ENCODE measurements at places on chromosomes 1 and 21. TPM values are rescaled to one million over a fixed set of nuclear protein-coding genes. Genes with fewer than 3 reads are reported as not detected.

DNA sequence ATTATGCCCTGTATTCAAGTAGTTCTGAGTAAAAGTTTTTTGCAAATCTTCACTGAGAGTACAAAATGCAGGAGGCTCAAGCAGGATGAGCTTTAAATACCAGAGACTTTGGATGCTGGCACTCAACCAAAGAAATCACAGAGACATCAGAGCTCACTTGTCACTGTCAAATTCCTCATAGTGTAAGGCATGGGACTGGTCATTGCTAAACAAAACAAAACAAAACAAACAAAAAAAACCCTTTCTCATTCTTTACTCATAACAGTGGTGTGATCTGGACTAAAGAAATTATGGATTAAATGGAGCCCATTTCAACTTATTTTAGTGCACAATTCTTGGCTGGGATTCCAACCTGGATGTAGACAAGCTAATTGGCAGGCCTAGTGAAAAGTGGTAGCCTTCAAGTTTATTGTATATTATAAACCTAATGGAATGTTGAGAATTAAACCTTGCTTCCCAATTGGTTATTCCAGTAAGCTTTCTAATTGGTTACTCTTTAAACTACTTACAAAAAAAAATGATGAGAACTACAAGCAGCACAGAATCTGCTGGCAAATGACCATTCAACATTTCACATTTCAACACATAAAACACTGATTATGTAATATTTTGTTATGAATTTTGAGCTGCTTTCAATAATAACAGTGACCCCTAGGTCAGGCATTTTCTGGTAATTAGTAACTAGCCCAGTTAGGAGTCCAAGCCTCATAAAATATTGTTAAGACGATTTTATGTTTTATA lies 30.6 kb upstream of the NEK7 start:
- H3K4me1 ChIP-seq = no peaks in the 10 kb centered on the region
- no peak overlapping the region for H3K4me3 ChIP-seq
- DNase-seq = no peak
- H3K27ac ChIP-seq = no peak overlapping the region
- no peaks in the 10 kb centered on the region for H3K27me3 ChIP-seq

NMNAT2 gene
- 1.00 TPM for total RNA-seq

SLC25A34 gene
- 0.68 TPM for total RNA-seq

VHLL gene
- not detected for total RNA-seq

DNA sequence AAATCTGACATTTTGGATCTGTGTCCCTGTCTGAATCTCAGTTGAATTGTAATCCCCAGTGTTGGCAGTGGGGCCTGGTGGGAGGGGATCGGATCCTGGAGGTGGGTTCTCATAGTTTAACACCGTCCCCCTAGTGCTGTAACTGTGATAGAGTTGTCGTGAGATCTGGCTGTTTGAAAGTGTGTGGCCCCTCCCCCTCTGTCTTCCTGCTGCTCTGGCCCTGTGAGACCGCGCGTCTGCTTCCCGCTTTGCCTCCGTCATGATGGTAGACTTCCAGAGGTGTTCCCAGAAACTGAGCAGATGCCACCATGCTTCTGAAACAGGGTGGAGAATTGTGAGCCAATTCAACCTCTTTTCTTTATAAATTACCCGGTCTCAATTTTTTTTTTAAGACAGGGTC lies 25.0 kb downstream of the AGPAT3 start:
- H3K4me1 ChIP-seq = peaks cover 10% of the 10 kb centered on the region
- no peak overlapping the region for H3K27ac ChIP-seq
- no peaks in the 10 kb centered on the region for H3K27me3 ChIP-seq
- no peak for DNase-seq
- no peak overlapping the region for H3K4me3 ChIP-seq

CHRM3 gene
- 5.5 TPM for total RNA-seq

DNA sequence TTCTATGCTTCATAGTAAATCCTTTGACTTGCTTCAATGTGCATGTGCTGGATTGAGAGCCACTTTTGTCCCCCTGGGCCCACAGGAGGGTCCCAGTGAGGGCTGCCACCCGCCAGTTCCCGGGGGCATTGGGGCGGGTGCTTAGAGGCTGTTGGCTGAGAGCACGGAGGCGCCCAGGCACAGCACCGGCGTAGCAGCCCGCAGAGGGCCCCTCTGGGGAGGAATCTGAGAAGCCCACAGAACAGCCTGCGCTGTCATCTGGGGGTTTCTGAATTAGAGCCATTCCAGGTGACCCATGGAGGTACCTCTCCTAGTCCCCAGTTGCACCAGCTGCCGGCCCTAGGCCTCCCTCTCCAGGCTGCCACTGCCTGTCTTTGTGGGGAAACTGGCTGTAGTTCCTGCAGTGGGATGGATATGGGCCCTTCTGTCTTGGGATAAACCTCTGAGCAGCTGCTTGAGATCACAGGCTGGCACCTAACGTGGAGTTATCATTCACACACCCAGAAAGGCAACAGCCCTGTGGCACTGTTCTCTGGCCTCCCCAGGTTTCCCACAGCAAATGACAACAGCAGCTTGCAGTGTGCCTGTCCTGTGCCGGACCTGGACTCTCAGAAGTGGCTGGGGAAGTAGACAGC lies 39.5 kb downstream of the TMEM51 start:
- DNase-seq = no peak
- no peaks in the 10 kb centered on the region for H3K27me3 ChIP-seq
- H3K4me1 ChIP-seq = peaks cover 42% of the 10 kb centered on the region
- H3K27ac ChIP-seq = no peak overlapping the region

- DNase-seq = no peak
- H3K27me3 ChIP-seq = no peaks in the 10 kb centered on the region
- H3K27ac ChIP-seq = peak overlapping the region; percentile 28
- peaks cover 11% of the 10 kb centered on the region for H3K4me1 ChIP-seq
- no peak overlapping the region for H3K4me3 ChIP-seq
These were observed 11.4 kb upstream of the SLC2A5 start for GRCh38 chr1:9080705-9081291.

All from hepatocyte (in vitro differentiated cells).